ENCODE measurements at places on chromosomes 1 and 21.

GRCh38 chr21:46183910-46184624 lies at the start of gene SPATC1L:
Gene SPATC1L, minus strand, starts transcription at chr21:46184459. Its CDS starts 1,643 bp downstream, at chr21:46182816.
- DNase-seq: peak; percentile 57
- H3K4me3 ChIP-seq: peak within 1 kb of the TSS; percentile 87
- H3K27ac ChIP-seq: peak within 1 kb of the TSS; percentile 85
- H3K36me3 ChIP-seq: no peaks in the 10 kb centered on the region
- no peaks in the 10 kb centered on the region for H3K27me3 ChIP-seq

GRCh38 chr1:152237093-152237492 lies 13.1 kb upstream of the HRNR start:
- H3K36me3 ChIP-seq: no peaks in the 10 kb centered on the region
- no peak overlapping the region for H3K4me3 ChIP-seq
- DNase-seq: no peak

DNA sequence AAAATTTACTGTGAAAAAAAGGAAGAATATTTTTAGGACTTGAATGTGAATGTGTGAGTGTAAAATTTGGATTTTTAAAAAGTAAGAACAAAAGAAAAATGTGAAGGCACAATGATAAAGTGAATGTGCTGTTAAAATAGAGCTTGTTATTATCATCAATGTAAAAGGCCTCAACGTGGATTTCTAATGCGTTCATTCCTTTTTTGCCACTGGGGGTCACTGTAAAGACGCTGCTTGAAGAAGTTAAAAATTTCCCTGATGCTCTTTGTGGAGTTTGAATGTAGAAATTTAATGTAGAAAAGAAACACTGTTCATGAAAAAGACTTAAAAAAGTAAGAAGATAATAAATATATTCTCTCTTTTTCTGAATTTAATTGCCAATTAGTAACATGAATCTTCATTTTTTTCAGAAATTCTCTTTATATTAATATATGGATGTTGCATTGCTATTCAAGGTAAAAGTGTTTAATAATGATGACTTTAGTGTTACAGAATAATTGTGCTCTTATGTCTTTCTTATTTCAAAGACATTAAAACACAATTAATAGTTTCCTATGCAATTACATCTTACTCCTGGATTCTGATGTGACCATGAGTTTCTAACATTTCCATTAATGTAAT lies 161.5 kb downstream of the DNM3 start:
- DNase-seq: no peak
- no peak overlapping the region for H3K4me3 ChIP-seq
- H3K27me3 ChIP-seq: no peaks in the 10 kb centered on the region
- H3K4me1 ChIP-seq: peaks cover 6% of the 10 kb centered on the region

DNA sequence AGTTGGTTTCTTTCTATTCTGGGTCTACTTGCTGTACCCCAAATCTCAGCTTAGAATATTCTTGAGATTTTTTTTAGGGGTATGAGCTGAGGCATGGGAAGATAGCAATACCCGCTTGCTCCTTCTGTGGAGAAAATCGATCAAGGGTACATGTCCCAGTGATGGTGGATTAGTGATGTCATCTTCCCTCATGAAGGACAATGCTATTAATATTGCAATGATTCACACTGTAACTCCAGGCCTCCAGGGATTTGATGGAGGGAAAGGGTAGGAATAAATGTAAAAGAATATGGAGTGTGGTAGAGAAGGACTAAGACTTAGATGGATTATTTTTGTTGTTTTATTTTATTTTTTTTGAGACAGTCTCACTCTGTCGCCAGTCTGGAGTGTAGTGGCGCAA lies 47.4 kb downstream of the XCL1 start:
- no peak for DNase-seq
- no peak overlapping the region for H3K27ac ChIP-seq
- no peaks in the 10 kb centered on the region for H3K36me3 ChIP-seq
- H3K4me3 ChIP-seq: no peak overlapping the region

- H3K4me1 ChIP-seq: no peaks in the 10 kb centered on the region
- H3K4me3 ChIP-seq: no peak overlapping the region
- peaks cover 2% of the 10 kb centered on the region for H3K27me3 ChIP-seq
- no peak for DNase-seq
Observed at GRCh38 chr21:15626031-15626430, 103.8 kb upstream of the USP25 start.

DNA sequence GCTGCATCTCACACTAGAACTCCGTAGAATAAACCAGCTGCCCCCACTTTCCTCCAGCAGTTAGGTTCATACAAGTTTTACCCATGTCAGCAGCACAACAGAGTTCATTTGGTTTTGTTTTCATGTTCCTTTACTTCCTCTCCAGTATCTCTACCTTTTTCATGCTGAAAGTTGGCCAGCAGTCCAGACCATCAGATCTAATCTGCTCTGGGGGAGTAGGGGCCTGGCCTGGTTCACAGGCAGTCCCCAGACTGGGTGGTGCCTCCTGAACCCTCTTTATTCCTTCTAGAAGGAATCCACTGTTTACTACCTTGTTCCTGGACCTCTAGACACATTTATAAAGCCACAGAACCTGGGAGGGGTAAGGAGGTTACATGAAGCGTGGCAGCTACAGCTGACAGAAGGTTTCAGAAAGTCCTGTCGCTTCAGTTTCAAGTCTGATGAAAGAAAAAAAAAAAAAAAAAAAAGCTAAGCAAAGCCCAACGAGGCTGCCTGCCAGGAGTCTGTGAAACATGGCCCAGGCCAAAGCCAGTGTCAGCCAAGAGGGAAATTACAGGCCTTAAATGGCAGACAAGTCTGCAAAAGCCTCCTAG lies 184.6 kb upstream of the JUN start:
- peaks cover 5% of the 10 kb centered on the region for H3K36me3 ChIP-seq
- peaks cover 3% of the 10 kb centered on the region for H3K27me3 ChIP-seq
- peak overlapping the region; percentile 69 for H3K4me3 ChIP-seq
- peak overlapping the region; percentile 97 for H3K27ac ChIP-seq

- no peak overlapping the region for H3K4me3 ChIP-seq
- peaks cover 6% of the 10 kb centered on the region for H3K36me3 ChIP-seq
- no peak for DNase-seq
- H3K27me3 ChIP-seq: no peaks in the 10 kb centered on the region
- no peak overlapping the region for H3K27ac ChIP-seq
- peaks cover 16% of the 10 kb centered on the region for H3K4me1 ChIP-seq
Observed at GRCh38 chr1:173530795-173531693, 53.9 kb downstream of the PRDX6 start.

- H3K4me3 ChIP-seq: no peak overlapping the region
- H3K27me3 ChIP-seq: peaks cover 19% of the 10 kb centered on the region
- H3K36me3 ChIP-seq: no peaks in the 10 kb centered on the region
- H3K4me1 ChIP-seq: no peaks in the 10 kb centered on the region
- no peak for DNase-seq
- H3K27ac ChIP-seq: no peak overlapping the region
Observed at GRCh38 chr1:232303222-232303620, 326.7 kb downstream of the SIPA1L2 start.

GRCh38 chr1:42006836-42007235 lies 88.1 kb upstream of the HIVEP3 start:
- H3K4me1 ChIP-seq: peaks cover 11% of the 10 kb centered on the region
- no peak overlapping the region for H3K4me3 ChIP-seq
- H3K36me3 ChIP-seq: peaks cover 2% of the 10 kb centered on the region
- H3K27ac ChIP-seq: no peak overlapping the region
- DNase-seq: no peak

GRCh38 chr1:24830680-24831272 lies 85.5 kb downstream of the CLIC4 start:
- no peak overlapping the region for H3K4me3 ChIP-seq
- no peak overlapping the region for H3K27ac ChIP-seq
- no peaks in the 10 kb centered on the region for H3K4me1 ChIP-seq
- H3K27me3 ChIP-seq: peaks cover 8% of the 10 kb centered on the region

- H3K27ac ChIP-seq: no peak overlapping the region
- H3K36me3 ChIP-seq: no peaks in the 10 kb centered on the region
- no peak for DNase-seq
Observed at GRCh38 chr1:166814611-166815010, 24.7 kb upstream of the POGK start.

DNA sequence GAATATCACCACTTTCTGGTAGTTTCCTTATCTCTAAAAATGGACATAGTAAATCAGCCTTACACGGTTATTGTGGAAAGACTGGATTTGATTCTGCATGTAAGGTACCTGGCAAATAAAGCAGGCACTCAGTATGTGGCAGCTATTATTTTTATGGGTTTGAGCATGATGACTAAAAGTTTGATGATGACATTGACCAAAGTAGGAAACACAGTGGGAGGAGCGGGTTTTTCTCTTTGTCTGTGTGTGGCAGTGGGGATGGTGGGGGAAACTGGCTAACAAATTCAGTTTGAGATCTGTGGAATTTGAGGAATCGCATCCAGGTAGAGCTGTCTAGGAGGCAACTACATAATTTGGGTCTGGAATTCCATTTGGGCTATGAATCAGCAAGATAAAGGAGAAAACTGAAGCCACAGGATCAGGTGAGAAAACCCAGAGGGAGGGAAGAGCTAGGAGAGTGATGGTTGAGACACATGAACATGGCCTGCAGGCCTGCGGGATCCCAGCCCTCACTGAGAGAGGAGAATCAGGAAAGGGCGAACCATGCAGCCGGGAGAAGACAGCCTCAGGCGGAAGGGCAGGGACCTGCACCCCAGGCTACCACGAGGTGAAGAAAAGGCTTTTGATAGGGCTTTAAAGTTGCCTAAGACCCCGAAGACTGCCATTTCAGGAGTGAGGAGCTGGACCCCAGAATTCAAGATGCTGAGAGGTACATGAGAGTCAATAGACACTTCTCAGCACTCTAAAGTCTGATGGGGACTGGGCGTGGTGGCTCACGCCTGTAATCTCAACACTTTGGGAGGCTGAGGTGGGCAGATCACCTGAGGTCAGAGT lies 52.2 kb downstream of the MEF2D start:
- no peaks in the 10 kb centered on the region for H3K36me3 ChIP-seq
- H3K27ac ChIP-seq: no peak overlapping the region
- H3K4me3 ChIP-seq: no peak overlapping the region

DNA sequence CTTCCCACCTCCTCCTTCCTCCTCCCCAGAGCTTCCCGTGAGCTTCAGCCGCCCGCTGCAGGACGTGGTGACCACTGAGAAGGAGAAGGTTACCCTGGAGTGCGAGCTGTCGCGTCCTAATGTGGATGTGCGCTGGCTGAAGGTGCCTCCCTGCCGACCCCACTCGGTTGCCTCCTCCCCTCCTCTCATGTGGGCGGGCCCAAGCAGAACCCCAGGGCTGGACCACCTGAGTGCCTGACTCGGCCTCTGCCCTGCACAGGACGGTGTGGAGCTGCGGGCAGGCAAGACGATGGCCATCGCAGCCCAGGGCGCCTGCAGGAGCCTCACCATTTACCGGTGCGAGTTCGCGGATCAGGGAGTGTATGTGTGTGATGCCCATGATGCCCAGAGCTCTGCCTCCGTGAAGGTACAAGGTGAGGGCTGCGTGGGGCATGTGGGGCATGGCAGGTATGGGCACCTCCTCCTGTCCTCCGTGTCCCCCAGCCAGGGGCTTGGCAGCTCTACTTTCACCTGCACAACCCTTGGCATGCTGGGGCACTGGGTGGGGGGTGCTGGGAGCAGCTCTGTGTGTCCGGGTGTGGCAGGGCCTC lies 69.2 kb downstream of the OBSCN start:
- peaks cover 6% of the 10 kb centered on the region for H3K4me1 ChIP-seq
- H3K36me3 ChIP-seq: no peaks in the 10 kb centered on the region
- peak; percentile 27 for DNase-seq
- H3K27ac ChIP-seq: no peak overlapping the region

- H3K36me3 ChIP-seq: no peaks in the 10 kb centered on the region
- no peaks in the 10 kb centered on the region for H3K4me1 ChIP-seq
- no peaks in the 10 kb centered on the region for H3K27me3 ChIP-seq
- no peak for DNase-seq
Observed at GRCh38 chr1:237470712-237471338, 419.9 kb downstream of the ZP4 start.

DNA sequence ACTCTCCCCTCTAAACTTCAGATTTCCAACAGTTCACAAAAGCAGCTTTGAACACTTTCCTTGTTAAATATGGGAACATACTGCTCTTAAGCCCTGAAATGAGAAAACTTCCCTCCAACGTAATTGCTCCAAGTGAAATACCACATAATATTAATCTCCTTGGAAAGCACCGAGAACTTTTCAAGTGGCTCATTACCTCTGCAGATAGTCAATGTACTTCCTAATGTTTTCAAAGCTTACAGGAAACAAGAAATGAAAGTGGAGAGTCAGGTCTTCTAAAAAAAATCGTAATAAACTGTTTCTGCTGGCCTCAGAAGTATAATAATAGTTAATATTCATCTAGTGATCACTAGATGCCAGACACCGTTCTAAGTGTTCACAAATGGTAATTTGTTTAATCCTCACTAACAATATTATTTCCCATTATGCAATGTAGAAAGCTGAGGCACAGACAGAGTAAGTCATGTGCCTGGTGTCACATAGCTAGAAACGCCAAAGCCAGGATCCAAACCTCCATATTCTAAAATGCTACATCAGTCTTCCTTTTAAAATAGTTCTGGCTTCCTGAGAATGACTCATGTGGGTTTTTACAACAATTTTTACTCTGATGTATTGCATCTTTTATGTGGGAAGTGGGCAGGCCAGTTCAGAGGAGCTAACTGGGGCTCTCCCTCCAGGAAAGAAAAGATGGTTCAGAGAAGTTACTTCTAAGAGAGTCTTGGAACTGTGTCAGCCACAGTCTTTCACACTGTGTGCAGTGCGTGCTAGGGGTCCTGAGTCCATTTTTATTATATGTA lies 177.2 kb downstream of the PLPPR4 start:
- H3K27me3 ChIP-seq: peaks cover 9% of the 10 kb centered on the region
- peak overlapping the region; percentile 7 for H3K4me3 ChIP-seq
- H3K27ac ChIP-seq: no peak overlapping the region
- no peaks in the 10 kb centered on the region for H3K36me3 ChIP-seq
- DNase-seq: no peak
- H3K4me1 ChIP-seq: peaks cover 14% of the 10 kb centered on the region
